Activated CD8-positive, alpha-beta memory T cell treated with anti-CD3 and anti-CD28 coated beads for 4 hours (primary cell): ENCODE measurements at places on chromosomes 2 and 18.

DNA sequence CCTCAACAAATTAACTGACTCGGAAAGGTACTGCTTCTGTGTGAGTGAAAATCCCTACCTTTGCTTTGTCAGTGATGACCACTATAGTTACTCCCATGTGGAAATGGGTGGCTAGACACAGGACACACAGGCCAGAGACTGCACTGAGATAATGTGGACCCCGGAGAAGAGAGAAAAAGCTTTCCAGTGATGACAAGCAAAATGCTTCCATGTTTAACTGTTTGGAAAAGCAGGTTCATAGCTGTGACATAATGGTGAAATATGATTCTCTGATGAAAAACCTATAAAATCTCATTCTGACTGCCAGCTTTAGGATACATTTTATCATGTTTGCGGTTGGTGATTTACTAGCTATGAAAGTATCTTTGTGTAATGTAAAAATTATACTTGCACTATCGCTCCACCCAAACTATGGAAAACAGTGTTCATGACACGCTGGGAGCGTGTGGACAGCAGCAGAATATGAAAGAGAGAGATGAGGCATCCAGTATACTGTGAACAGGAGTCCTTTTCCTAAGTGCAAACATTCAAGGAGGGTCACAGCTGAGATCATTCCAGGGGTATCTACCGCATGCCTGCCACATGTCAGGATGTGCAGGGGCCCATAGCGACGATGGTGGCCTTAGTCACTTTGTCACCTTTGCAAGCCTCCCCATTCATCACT, 782.7 kb upstream of the SOX11 start:
- no peak for DNase-seq

- DNase-seq, result no peak
Observed at GRCh38 chr2:98924910-98925309, 11.1 kb downstream of the CRACDL start.

DNA sequence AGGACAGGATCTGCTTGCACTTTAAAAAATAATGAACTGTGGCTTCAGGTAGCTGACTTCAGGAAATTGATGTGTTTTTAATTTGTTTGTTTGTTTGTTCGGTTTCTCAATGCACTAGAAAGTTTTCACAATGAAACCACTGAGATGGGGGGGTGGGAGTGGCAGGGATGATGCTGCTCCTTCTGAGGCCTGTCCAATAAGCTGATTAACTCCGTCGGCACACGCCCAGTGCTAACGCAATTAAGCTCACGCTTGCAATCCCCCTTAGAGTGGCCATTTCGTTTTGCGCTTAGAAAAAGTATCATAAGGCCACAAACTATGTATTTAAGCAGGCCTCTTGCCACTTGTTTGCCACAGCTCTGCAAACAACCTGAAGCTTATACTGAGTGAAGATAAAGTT, 12.5 kb upstream of the GPR39 start:
- no peak for DNase-seq

DNA sequence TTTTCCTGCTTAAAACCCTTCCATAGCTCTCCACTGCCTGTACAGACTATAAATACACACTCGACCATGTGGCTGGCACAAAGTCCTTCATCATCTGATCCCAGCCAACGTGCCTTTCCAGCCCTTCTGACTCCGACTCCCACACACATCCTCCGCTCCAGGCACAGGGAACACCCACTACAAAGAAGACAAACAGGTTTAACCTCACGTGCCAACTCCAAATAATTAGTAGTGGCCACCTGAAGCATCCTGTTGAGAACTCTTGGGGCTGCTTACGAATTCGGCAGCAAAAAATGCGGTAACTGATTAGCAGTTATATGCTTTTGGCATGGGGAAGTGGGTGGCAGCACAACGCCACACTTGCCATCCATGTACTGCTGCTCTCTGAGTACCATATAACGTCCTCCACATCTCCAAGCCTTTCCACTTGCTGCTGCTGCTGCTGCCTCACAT, 12.1 kb downstream of the SPIRE1 start:
- no peak for DNase-seq

DNA sequence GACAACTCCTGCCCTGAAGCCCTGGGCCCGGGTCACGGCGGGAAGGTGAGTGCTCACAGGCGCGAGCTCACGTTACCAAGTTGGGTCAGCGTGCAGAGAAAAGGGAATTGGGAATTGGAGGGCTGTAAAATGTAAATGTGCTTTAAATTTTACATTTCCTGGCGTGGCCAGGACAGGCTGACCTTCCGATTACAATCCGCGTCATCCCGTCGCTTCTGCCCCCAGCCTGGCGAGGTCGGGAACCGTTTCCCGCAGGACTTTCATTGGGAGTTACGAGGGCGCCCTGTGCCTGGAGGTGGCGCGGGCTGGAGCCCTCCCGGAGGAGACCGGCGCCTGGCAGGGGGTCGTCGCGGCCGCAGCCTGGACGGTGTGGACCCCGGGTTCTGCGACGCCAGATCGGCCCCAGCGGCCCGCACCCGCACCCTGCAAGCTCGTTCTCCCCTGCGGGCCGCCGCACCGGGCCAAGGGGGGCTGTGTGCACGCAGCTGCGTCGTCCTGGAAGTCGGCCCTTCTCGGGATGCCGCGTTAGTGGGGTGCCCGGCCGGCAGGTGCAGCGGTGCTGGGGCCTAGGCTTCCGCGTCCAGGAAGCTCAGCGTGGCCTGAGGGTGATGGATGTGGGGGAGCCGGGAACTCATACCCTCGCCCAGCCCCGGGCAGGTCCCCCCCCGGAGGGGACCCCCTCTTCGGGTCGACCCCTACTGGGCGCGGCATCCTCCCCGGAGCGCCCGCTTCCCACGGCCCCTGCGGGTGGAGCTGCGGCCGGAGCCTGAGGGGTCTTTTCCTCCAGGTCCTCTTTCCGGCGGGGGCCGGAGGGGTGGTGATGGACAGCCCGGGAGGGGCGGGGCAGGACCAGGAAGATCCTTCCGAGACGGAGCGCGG, 63.9 kb downstream of the LRRFIP1 start:
- no peak for DNase-seq

DNA sequence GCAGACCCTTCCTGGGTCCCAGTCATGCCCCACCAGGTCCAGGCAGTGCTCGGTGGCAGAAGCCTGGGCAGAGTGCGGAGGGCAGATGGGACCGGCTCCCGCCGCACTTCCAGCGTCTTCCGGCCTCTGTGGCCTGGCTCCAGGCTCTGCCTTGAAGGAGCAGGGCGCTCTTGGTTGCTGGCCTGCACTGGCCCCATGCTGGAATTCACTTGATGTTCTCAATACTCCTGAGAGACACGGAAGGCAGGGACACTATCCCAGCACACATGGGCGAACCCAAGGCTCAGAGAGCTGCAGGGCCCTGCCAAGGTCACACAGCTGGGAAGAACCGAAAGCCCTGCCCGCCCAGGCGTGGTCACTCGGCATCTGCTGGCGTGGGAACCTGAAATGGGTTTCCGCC, 87.6 kb upstream of the ODC1 start:
- no peak for DNase-seq

DNA sequence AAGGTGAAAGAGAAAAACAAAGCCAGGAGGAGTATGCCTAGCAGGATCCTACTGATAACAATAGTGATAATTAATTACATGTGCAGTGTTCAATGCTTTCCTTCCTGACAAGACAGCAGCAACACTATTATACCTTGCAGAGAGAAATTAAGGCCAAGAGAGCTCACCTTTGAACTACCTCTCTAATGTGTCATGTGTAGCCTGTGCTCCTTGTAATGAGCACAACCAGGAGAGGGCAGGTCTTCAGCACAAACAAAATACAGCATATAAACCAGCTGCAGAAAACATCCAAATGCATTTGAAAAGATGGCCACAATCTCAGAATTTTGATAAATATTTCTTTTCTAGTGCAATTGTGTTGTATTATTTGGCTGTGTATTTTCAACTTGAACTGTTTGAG, 1425.7 kb downstream of the DSC3 start:
- no peak for DNase-seq

DNA sequence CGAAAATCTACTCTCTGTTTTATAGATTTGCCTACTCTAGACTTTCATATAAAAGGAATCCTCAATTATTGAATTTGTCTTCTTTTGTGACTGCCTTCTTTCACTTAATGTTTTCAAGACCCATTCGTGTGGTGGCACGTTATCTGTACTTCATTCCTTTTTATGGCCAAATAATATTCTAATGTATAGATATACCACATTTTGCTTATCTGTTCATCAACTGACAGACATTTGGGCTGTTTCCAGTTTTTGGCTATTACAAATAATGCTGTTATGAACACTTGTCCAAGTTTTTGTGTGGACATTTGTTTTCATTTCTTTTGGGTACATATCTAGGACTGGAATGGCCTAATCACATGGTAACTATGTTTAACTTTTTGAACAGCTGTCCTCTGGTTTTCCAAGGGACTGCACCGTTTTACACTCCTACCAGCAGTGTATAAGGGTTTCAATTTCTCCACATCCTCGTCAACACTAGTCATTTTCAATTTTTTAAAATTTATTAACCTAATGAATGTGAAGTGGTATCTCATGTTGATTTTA, 9.3 kb upstream of the NPAS2 start:
- no peak for DNase-seq

DNA sequence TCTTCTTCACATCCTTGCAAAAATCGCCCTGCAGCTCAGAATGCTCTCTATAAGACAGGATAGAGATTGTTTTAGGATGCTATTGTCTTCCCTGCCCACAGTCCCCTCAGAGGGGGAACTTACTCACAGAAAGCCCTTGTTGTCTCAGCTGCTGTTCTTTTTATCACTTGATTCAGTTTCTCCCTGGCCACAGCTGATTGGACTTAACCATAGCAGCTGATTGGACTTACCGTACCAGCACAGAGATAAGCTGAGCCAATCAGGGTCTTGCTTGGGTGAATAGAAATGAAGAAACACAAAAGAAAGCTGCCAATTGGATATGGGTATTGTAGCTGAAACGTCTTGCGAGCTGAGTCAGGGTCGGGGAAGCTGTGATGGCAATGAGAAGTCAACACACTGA, 194.2 kb upstream of the MEX3C start:
- DNase-seq, result no peak
